ENCODE measurements at places on chromosomes 2 and 18.

DNA sequence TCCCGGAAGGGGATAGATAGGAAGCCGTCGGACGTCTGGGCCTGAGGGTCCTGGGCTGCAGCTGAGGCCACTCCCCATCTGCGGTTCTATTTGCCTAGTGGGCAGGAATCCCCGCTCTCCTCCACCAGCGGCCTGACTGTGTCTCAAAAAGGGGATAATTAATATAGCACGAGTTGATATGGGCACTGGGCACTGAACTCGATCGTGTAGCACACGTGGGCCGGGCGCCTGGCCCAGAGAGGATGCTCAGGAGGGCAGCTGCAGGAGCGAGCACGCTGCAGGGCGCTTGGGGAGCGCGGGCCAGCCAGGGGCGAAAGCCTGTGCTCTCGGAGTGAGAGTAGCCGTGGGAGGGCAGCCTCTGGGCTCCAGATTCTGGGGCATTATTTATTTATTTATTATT is 8.8 kb upstream of the GBX2 start:
- DNase-seq, result no peak

GRCh38 chr2:137959166-137959565 is 5.1 kb upstream of the HNMT start:
- DNase-seq, result no peak

DNA sequence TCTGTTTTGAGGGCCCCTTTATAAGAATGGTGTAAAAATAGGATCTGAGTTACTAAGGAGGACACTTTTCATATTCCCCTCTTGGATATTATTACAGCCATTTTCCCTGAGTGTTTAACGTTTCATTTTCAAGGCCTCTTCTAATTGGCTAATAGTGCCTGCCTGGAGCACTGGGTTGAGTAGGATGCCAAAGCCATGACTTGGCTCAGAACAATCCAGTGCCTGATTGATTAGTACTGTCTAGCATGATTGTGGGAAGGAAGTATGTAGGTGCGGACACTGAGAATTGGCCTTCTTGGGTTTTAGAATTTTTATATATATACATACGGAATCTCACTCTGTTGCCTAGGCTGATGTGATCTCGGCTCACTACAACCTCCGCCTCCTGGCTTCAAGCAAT is 66.1 kb downstream of the NAB1 start:
- DNase-seq, result no peak

DNA sequence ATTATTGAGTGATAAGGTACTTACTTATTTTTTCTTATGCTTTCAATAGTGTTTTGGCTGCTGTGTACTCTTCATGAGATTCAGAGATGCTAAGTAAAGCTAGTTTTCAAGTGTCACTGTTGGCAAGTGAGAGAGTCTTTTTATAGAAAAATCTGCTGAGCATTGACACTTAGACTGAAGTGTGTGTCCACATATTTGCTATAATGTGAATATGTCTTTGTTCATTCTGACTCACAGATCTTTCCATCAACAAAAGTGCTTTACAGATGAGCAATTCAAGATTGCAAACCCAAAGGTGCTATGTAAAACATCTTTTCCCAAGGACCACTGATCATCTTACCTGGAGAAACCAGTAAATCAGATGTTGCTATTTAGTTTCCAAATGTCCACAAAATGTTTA is 410.6 kb upstream of the FIGN start:
- no peak for DNase-seq

GRCh38 chr2:148534416-148535204 is 109.9 kb upstream of the EPC2 start:
- DNase-seq, result no peak

DNA sequence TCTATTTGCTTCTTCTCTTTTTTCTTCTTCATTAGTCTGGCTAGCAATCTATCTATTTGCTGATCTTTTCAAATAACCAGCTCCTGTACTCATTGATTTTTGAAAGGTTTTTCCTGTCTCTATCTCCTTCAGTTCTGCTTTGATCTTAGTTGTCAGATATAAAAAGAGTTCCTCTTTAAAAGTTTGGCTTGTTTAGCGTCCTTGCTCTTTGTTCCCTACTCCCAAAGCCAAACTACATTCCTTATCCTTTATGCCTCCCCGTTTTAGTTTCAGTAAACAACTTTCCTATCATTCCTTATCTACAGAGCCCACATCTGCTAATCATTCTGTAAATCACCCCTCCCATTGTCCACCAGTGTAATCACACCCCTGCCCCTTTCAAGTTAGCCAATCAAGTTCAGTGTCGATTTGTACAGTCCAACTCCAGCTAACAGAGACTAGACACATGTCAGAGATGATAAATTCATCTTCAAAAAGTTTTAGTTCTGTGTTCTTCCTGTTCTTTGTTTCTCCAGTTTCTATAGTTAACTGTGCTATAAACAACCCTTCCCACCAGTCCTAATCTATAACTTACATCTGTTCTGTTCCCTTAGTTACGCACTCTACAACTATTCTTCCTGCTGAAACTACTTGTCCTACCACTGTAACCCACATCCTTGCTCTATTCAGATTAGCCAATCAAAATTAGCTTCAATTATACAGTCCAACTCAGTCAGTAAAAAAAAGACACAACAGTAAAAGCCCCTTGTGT is 44.4 kb downstream of the TFPI start:
- DNase-seq, result no peak

- no peak for DNase-seq
Observed at GRCh38 chr2:75655861-75656260, 9.3 kb downstream of the MRPL19 start.

GRCh38 chr2:84486441-84487115 is 27.5 kb upstream of the SUCLG1 start:
- DNase-seq, result no peak

DNA sequence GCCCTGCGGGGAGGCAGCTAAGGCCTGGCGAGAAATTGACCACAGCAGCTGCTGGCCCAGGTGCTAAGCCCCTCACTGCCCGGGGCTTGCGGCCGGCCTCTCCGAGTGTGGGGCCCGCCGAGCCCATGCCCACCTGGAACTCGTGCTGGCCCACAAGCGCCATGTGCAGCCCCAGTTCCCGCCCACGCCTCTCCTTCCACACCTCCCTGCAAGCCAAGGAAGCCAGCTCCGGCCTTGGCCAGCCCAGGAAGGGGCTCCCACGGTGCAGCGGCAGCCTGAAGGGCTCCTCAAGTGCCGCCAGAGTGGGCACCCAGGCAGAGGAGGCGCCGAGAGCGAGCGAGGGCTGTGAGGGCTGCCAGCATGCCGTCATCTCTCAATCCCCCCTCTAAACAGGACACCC is 304.6 kb upstream of the FAM98A start:
- DNase-seq, result no peak

DNA sequence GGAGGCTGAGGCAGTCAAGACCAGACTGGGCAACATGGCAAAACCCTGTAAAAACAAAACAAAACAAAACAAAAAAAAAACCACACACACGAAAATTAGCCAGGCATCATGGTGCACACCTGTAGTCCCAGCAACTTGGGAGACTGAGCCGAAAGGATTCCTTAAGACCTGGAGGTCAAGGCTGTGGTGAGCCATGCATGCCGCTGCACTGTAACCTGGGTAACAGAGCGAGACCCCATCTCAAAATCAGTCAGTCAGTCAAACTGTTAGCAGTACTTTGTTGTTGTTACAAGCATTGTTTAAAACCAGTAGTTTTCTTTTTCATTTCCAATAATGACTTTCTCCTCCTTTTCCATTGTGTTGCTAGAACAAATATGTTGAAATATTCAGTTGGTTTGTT is 21.7 kb downstream of the EPB41L5 start:
- DNase-seq, result no peak

GRCh38 chr2:174014011-174014698 is 49.0 kb upstream of the SP3 start:
- DNase-seq, result no peak

DNA sequence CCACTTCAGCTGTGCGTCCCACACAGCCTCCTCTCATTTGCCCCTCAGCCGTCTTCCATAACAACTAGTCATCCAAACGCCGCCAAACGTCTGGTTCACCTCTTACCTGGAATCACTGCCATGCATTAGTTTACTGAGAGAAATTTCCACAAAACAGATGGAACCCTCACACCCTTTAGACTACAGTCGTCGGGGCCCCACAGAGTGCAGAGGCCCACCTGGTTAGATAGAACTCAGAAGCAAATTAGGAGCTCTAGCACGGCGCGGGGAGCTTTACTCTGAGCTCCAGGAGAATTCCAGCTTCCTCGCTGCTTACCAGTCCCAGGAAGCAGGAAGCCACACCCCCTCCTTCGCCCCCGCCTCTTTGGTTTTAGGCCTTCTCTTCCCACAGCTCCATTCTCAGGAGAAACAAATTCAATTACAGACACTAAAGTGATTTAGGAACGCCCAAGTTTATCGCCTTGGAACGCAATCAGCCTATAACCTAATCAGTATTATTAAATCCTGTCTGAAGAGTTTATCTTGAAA is 9.4 kb downstream of the RNU2-63P start:
- DNase-seq, result no peak

GRCh38 chr2:56754066-56754615 is 570.4 kb downstream of the CCDC85A start:
- DNase-seq, result peak; percentile 28

DNA sequence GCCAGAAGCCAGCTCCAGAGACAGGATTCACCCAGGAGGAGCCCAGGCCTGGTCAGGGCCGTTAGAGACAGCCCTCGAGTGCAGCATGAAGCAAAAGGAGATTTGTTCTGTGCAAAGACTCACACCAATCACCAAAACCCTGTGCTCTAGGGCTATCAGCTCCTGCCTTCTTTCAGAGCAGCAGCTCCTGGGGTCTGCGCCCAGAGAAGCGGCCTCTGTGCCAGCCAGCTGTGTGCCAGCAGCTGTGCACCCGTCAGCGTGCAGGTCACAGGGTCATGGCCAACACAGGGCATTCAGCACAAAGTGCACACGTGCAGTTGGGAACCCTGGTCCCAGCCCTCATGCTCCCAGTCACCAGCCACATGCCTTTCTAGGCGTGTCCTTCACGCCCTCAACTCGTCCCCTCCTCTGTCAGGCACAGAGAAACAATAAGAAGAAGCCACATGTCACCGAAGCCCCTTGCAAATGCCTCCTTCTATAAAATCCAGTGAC is 49.3 kb downstream of the ZNF516 start:
- peak; percentile 72 for DNase-seq

GRCh38 chr2:167551416-167551815 is 663.1 kb downstream of the XIRP2 start:
- no peak for DNase-seq

DNA sequence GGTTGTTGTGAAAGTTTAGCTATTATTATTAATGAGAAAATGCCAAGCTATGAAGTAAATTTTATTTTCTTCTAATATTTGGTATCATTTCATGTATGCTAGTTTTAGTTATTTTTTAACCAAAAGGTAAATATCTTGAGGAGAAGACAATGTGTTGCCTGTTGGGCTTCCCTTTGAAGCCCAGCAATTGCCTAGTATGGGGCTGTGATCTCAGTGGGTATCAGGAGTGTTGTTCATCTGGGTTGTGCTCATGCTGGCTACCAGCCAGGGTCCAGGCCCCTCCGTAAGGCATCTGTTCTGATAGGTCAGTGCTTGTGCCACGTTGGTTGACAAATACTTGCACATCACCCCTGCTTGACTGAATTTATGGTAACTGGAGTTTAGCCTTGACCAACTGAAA is 38.0 kb upstream of the DARS1 start:
- DNase-seq, result no peak

- DNase-seq, result no peak
Observed at GRCh38 chr2:24768013-24768412, 25.2 kb downstream of the PTRHD1 start.

GRCh38 chr2:6933911-6934310 is 16.7 kb downstream of the RNF144A start:
- DNase-seq, result no peak

DNA sequence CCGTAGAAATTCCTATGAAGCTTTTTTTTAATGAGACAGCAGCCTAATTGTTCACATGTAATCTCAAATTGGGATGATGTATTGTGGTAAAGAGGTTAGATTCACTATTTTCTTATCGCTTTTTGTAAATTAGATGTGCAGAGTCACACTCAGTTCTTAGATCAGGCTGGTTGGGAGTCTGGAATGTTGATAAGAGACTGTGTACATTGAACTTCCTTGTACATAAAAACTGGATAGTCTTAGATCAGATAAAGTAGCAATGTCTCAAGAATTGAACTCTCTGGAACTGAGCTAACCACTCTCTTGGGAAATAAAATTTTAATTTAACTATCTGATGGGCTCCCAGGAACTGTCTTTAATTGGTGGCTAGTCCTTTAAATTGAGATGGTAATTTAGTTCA is 108.1 kb upstream of the MSTN start:
- DNase-seq, result no peak

- no peak for DNase-seq
Observed at GRCh38 chr18:48918660-48919456, 31.9 kb downstream of the SMAD7 start.

DNA sequence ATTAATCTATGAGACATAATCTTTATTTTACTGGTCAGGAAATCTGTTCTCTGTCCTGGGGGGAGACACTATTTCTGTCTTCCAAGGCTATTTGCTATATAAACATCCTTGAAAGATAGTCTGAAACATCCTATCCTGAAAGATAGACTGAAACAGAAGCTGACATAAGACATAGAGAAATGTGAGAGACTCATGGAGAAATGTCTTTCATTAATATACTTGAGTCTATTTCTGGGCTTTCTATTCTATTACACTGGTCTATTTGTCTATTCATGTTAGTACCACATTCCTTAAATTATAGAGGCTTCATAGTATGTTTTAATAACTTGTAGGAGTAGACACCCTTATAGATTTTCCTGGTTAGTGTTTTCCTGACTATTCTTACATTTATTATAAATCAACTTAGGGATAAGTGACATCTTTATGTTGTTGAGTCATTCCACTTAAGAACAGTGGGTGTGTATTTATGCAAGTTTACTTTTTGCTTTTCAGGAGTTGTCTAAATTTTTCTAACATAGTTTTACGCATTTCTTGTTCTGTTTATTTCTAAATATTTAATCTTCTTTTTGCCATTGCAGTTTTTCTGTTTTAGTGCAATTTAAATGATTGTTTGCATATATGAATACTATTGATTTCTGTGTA is 244.9 kb upstream of the ZSWIM2 start:
- no peak for DNase-seq

GRCh38 chr2:84705858-84706257 is 175.0 kb downstream of the TRABD2A start:
- no peak for DNase-seq

- DNase-seq, result no peak
Observed at GRCh38 chr2:65638443-65638842, 206.0 kb upstream of the SPRED2 start.

DNA sequence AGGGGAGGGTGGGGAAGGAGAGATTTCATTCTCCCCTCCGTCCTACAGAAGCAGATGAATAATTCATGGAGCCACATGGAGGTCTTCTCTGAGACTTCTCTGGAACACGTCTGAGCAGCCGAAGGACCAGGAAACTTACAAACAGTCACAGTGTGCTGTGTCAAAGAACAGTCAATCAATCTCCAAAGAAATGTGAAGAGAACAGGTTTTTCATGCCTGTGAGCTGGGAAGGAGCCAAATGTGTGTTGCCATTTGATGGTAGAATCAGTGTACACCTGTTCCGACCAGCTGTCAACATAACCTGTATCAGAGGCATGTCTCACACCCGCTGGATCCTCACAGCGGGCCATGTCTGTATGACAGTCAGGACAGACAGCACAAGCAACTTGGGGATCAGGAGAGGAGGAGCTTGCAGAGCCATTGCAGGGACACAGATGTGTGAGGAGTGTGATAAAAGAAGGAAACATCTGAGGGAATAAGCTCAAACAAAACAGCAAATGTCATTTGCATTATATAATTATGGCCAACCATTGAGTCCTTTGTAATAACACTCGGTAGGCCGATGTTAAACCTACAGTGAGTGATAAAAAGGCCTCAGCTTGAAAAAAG is 298.5 kb downstream of the EN1 start:
- DNase-seq, result no peak

All from Right ventricle myocardium inferior (tissue), 1 donor.